ENCODE measurements at places on chromosomes 1 and 21.

GRCh38 chr1:172845371-172845770, 186.5 kb downstream of the FASLG start:
- peak; percentile 54 for DNase-seq

GRCh38 chr1:34808051-34808810, 15.4 kb downstream of the GJA4 start:
- no peak for DNase-seq

- no peak for DNase-seq
Observed at GRCh38 chr1:17816511-17816910, 61.4 kb downstream of the ACTL8 start.

GRCh38 chr21:28674763-28675162, 317.9 kb downstream of the LTN1 start:
- no peak for DNase-seq

GRCh38 chr1:95119273-95119672, 2.1 kb downstream of the TLCD4 start:
- no peak for DNase-seq

DNA sequence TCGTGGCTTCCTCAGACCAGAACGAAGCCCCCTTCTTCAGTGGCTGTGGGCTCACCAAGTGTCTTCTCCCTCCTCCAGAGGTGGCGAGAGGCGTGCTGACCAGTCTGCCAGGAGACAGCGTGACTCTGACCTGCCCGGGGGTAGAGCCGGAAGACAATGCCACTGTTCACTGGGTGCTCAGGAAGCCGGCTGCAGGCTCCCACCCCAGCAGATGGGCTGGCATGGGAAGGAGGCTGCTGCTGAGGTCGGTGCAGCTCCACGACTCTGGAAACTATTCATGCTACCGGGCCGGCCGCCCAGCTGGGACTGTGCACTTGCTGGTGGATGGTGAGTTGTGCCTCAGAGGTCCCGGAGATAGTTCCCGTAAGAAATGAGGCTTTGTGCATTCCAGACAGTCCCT, 24.0 kb downstream of the IL6R start:
- no peak for DNase-seq

DNA sequence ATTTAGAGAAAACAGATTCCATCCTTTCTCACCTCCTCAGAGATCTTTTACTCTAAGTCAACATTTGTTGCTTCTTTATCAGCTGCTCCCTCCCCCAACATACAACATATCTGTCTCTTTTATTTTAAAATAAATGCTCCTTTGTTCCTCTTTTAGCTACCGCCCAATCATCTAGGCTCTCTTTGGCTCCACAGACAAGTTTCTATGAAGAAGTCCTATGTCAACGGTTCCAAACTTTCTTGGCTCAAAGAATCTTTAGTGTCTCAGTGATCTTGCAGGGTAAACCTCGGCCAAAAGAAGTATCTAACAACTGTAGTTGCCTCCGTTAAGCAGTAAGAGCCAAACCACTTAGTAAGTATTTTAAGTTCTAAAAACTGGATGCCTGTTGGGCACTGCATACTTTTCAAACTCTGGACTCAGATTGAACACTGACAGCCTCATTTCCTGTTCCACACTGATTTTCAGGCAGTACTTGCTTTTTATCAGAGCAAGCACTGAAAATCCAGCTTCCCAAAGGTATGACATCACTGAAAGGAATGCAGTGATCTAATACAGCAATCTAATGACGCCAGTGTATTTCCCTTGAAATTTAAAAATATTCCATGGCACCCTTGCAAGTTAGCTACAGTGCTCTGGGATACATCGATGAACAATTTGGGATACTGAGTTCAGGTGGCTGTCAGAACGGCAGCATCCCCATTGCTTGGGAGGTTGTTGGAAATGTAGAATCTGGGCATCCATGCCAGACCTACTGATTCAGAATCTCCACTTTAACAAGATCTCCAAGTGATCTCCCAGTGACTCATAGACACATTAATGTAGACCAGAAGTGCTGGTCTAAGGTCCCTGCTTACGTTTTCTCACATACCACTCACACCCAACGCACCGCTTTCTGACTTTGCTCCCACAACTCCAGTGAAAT, 26.8 kb downstream of the EGLN1 start:
- DNase-seq = no peak

- DNase-seq = no peak
Observed at GRCh38 chr1:221987860-221988520, 246.1 kb upstream of the DUSP10 start.

- DNase-seq = no peak
Observed at GRCh38 chr1:87642581-87643221, 314.0 kb downstream of the LMO4 start.

DNA sequence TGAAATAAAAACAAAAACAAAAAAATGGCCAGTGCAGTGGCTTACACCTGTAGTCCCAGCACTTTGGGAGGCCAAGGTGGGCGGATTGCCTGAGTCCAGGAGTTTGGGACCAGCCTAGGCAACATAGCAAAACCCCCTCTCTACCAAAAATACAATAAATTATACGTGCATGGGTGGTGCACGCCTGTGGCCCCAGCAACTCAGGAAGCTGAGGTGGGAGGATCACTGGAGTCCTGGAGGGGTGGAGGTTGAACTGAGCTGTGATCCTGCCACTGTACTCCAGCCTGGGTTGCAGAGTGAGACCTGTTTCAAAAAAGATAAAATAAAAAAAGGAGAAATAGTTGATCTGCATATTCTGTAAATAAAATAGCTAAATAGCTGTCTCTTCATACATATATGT, 41.2 kb downstream of the HS2ST1 start:
- no peak for DNase-seq

DNA sequence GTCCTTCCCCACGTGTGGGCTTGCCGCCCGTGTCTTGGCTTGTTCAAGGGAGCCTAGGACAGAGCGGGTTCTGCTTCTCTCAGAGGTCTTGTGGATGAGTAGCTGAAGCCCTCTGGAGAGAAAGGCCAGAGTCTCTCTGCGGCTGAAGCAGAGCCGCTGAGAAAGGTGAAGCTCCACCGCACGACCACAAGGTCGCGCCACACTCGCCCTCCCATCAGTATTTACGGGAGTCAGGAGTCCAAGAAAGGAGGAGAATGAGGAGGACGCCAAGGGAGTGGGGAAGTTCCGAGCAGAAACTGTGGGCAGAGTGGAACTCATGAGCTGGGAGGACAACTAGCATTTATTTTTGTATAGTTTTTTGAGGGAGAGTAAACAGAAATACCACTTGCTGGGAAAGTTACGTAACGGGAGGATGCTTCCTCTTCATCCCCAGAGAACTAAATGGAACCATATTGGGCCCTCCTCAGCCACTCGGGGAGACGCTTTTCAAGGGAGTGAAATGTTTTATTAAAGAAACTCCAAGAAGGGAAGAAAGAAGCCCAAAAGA, 51.6 kb upstream of the HAO2 start:
- no peak for DNase-seq

- DNase-seq = no peak
Observed at GRCh38 chr1:3187415-3188149, 118.6 kb downstream of the PRDM16 start.

DNA sequence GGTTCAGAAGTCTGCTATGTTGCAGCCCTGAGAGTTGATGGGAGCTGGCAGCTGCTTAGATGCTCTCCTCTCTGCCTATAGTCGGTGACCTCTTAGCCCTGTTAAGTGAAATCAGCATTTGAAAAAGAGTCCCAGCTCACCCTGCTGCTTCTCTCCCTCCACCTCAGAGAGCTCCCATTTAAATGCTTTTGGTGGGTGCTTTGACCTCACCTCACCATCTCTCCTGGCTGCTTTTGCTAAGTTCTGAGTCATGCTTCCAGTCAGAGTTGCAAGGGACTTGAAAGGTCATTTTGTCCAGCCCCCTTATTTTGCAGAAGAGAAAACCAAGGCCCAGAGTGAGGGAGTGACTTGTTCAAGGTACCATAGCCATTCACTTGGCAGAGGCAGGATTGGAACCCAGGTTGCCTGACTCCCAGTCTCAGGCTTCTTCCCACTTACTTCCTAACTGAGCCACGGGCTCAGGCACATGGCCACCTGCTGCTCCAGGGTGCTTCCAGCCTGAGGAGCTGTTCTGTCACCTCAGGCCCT, 3.3 kb downstream of the MAPKAPK2 start:
- DNase-seq = no peak

- DNase-seq = no peak
Observed at GRCh38 chr1:212958175-212958574, 7.8 kb downstream of the VASH2 start.

DNA sequence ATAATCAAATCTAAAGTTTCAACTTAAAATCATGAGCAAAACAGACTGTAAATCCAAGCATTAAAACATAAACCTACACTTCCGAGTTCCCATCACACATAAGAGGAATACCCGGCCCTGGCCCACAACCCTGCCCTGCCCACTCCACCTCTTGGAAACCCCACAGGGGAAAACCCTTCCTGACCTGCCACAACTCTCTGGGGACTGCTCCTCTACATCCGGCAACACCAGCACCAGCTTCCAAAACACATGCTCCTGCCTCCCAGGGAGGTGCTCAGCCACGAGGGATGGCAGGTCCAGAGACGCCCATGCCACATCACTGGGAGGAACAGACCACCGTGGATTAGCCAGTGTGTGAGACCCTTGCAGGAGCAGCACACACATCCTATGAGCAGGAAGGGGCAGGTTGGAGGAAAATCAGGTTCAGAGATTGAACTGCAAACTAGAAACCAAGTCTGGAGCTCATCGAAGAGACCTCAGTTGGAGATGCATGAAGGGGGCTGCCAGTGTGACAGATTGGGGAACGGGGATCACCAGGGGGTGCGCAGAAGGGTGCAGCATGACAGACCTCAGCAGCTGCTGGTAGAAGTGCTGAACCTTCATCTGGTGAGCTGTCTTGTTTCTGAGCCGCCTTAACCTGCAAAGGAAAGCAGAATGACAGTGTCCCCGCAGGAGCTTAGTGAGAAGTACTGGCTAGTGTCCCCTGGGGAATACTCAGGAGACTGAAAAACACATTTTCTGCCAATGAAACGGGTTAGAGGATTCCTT, 25.8 kb upstream of the LSS start:
- DNase-seq = no peak

GRCh38 chr1:229479660-229480399, 28.3 kb downstream of the NUP133 start:
- no peak for DNase-seq

DNA sequence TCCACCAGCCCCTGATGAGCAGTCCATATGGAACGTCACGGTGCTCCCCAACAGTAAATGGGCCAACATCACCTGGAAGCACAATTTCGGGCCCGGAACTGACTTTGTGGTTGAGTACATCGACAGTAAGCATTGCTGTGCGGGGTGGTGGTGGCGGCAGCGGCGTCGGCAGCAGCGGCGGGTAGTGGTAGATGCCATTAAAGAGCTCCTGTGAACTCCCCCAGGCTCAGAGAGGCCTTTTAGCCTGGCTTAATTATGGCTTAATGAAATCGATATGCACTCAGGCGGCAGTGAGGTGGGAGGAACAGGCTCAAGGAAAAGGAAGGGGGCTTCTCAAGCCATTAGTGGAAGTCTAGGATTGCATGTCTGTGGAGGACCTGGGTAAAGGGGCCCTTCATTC, 41.9 kb upstream of the CNTN2 start:
- no peak for DNase-seq

DNA sequence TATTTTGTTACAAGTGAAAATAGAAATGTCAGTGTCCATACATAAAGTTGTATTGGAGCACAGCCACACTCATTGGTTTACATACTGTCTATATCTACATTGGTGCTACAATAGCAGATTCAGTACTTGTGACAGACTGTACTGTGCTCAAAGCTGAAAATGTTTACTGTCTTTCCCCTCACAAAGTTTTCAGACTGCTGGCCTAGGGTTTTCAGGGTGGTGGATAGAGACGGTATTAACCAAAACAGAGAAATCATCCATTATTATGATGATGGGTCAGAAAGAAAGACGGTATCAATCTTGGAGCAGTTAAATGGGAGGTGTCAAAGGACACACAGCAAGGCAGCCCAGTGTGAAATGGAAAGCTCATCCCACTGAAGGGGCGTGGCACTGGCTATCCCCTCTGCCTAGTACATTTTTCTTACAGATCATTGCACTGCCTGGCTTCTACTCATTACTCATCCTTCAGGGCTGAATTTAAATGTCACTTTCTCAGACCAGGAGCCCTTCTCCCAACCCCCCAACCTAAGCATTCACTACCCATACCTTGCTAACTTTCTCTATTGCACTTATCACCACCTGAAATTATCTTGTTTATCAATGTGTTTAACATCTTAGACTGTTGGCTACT, 10.2 kb downstream of the JAK1 start:
- DNase-seq = no peak

- DNase-seq = no peak
Observed at GRCh38 chr1:94624203-94624602, 82.6 kb upstream of the F3 start.

- no peak for DNase-seq
Observed at GRCh38 chr1:26373789-26374188, 1.2 kb upstream of the ZNF683 start.

- DNase-seq = no peak
Observed at GRCh38 chr1:82598812-82599211, 798.1 kb downstream of the ADGRL2 start.

DNA sequence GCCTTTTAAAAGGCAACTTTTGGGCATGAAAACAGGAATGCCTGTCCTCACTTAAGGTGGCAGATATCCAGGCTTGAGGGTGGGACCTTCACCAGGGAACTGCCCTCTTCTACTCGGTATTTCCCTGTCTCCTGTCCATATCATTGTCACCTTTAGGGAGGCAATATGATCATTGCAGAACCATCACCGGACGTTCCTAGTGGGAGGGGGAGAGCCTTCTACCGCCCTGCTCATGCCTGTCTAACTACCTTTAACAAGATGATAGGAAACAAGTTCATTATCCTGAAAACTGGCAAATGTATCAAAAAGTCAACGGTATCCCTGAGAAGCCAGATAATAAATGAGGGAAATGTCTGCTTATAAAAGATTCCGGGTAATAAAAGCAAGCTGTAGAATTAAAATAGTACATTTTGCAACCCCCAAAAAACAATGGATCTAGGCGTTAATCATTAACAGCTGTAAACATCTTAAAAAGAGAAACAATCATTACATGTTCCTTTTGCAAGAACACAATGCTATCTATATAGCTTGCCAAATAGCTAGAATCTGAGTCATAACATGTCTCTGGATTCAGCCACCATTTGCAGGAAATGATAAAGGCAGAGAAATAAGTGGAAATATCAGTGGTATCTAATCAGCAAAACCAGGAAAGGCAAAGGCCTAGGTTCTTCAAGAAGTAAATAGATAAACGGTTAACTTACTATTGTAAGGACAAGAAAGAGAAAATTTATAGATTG, 852.9 kb upstream of the ADGRL4 start:
- no peak for DNase-seq
